ENCODE measurements at places on chromosomes 6 and 20.
A peak's percentile ranks its signal among the peaks of the same experiment; 100 is the strongest.

GRCh38 chr6:14035071-14035847 lies 82.3 kb upstream of the CD83 start:
- no peak for DNase-seq

- no peak for DNase-seq
Observed at GRCh38 chr20:34104059-34104458, 8.0 kb downstream of the EIF2S2 start.

GRCh38 chr20:47438464-47439381 lies 63.0 kb upstream of the NCOA3 start:
- no peak for DNase-seq

DNA sequence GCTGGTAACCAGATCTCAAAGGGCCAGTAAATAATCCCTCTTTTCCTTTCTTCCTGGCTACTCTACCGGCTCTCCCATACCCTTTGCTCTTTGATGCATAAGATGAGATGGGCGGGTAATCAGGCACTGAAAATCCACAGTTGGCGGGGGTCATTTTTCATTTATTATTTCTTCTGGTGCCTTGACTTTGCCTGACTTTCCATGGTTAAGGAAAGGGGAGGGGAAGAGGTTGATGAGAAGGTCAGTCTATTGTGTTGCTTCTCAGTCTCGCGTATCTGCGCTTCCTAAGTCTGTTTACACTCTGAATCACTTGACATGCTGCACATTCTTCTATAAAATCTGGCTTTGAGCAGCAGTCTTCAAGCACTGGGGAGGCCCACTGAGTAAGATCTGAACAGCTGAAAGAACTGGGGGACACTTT lies 121.1 kb upstream of the HDGFL1 start:
- DNase-seq, result no peak

GRCh38 chr6:43947860-43948259 lies 177.8 kb downstream of the VEGFA start:
- DNase-seq, result peak; percentile 18

GRCh38 chr6:98118397-98119045 lies 715.9 kb upstream of the POU3F2 start:
- no peak for DNase-seq

All from ureter (tissue), 1 donor.